Left kidney (tissue), 8 donors: ENCODE measurements at places on chromosomes 4 and X. TPM values are rescaled to one million over a fixed set of nuclear protein-coding genes. Genes with fewer than 3 reads are reported as not detected.

- no peak for DNase-seq
These were observed 11.5 kb upstream of the TLR1 start for GRCh38 chr4:38815885-38816782.

The SAGE1 gene
- polyA plus RNA-seq: not detected

DNA sequence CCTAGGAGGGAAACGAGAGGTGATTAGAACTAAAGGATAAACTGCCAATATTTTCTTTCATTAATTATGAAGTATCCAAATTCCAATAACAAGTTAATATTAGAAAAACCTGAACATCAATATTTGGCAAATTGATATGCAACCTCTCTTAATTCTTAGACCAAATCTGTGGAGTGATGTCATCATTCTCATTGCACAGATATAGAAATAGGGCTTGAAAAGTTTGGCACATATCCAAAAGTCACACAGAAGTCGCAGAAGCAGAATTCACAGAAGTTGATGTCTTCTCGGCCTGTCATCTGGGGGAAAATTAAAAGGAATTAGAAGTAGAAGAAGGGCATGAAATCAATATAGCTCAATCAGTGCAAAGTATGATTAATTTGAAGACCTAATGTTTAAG is 36.9 kb downstream of the ENPEP start:
- DNase-seq: no peak

GRCh38 chrX:40282946-40283660 is 185.3 kb upstream of the BCOR start:
- no peak for DNase-seq

The PAGE2 gene
- polyA plus RNA-seq: not detected

- DNase-seq: no peak
These were observed 9.3 kb upstream of the CEP135 start for GRCh38 chr4:55939421-55939820.

The NLGN4X gene
- 11.9 TPM for polyA plus RNA-seq

The DAPP1 gene
- polyA plus RNA-seq: 1.1 TPM

- DNase-seq: no peak
These were observed 13.6 kb upstream of the CCKAR start for GRCh38 chr4:26503844-26504243.

The ZNF827 gene
- 47.5 TPM for polyA plus RNA-seq

- no peak for DNase-seq
These were observed 368.0 kb downstream of the CCSER1 start for GRCh38 chr4:90495211-90495610.

- DNase-seq: peak; percentile 10
These were observed 1826.0 kb downstream of the STIM2 start for GRCh38 chr4:28686618-28687017.

DNA sequence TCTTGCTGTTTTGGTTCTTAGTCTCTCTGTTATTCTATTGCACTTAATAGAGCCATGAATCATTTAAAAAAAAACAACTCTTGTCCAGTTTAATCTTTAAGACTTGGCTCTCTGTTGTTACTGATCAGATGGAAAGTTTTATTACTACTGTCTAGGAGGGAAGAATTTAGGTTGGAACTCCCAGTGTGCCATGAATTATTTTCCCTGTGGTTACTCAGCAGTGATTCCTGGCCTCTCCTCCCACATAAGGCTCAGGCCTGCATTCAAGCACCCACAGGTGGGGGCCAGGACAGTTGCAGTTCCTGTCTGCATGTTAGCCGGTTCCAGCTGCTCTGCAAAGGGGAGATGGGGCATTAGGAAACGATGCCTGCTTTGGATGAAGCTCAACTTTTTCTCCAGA is 29.8 kb upstream of the ESX1 start:
- peak; percentile 33 for DNase-seq

DNA sequence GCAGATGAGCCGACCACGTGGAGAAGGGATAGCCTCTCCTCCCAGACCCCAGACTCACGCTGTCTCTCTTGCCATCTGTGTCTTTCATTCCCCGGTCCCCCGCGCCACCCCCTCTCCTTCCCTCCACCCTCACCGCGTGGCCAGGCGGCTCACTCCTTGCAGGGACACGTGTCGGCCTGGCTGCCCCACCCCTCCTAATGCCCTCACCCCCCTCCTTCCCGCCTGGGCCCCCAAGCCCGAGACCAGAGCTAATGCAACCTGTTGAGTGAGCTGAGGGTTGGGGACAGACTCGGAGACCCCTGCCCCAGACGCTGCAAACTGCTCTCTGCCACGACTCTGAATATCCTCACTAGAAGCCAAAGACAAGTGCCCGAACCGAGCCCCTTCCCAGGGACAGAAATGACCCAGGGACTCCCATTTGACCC is 1.8 kb downstream of the SLC38A5 start:
- DNase-seq: no peak

DNA sequence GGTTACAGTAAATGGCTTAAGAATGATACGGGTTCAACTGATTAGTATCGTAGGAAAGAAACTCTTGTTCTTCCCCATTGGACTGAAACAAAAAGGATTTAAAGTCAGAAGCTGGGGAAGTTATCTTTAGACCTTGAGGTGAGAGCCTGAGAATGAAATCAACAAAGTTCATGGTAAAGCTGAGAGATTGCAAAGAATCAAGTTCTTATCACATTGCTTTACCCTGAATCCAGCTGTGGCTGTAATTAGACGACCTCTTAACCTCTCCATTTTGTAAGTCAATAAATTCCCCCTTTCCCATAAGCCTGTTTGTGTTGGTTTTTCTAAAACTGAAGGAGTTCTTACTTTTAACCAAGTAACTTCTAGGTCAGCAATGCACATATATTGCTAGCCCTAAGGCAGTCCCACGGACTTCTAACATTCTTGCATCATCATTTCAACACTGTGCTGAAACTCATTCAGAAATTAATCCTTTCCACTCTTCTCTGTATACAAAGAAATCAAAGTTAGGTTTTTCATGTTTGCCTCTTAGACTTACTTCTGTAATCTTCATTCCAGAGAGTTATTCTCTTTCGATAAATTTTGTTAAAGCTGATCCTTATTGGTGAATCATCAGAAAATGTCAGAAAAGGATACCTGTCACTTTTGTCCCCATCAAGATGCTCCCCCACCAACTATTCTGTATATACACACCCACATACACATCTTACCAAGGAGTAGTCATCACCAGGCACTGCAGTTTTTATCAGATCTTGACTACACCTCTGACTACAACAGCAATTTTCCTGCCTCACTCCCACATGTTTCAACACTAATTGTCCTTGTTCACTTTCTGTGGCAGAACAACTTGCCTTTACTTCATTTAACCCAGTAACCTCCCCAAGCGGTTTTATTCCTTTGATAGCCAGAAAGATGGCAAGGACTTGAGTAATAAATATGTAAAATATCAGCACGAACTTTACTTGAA is 77.9 kb upstream of the STK26 start:
- DNase-seq: no peak

DNA sequence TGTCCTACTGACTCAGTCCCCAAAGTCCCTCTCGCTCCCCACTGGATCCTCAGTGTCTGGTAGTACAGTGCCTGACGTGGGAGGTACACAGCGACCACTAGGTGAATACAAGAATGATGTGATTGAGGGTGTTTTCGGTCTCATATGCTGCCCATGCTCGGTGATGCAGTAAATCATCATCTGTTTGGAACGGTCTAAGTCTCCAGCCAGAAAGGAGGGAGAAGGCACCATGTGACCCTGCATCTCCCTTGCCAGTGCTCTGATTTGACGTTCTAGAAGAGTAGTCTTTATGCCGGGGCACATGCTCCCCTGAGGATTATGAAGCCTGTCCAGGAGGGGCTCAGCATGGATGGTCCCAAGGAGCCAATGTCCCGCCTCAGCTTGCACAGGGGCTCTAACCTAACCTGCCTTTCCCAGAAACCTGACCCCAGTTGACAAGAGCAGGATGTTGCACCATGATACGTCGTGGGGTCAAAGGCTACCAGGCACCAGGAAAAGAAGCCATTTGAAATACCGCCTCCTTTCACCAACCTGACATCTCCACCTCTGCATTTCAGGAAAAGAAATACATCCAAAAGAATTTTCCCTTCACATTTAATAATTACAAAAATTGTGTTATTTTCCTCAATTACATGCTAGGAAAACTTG is 13.8 kb upstream of the PLXNB3 start:
- no peak for DNase-seq

- DNase-seq: no peak
These were observed 95.8 kb upstream of the KIT start for GRCh38 chr4:54561940-54562339.

GRCh38 chr4:176277162-176277904 is 8.3 kb upstream of the ASB5 start:
- DNase-seq: peak; percentile 35

- DNase-seq: no peak
These were observed 113.1 kb downstream of the RAB28 start for GRCh38 chr4:13371048-13371447.

DNA sequence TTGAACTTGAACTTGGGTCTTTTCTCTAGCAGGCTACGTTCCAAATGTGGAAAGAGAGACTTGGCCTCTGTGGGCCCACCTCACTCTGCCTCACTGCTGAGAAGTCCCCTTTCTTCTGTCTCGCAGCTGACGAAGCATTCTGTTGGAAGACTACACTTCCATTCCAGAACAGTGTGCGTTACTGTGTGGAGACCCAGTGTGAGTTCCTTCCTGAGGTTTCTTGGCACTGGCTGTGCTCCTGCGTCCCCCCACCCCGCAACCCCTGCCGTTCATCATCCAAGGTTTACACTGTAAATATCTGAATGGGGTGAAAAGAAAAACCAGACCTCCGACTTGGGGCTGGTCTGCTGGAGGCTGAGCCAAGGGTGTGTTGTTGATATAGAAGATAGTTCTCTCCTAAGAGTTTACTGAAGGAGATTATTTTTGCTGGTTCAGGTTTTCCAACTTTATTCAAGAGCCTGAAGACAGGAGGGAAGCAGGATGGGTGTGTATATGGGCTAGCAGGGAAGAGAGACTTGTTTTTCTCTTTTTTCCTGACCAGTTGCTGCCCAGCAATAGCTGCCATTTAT is 34.7 kb downstream of the NHSL2 start:
- no peak for DNase-seq

- no peak for DNase-seq
These were observed 487.7 kb upstream of the INTU start for GRCh38 chr4:127145006-127145540.

The VEGFC gene
- polyA plus RNA-seq: 17.1 TPM

GRCh38 chr4:6573551-6573950 is 1.4 kb upstream of the MAN2B2 start:
- no peak for DNase-seq

GRCh38 chr4:5220028-5220427 is 168.7 kb downstream of the STK32B start:
- DNase-seq: peak; percentile 43

GRCh38 chr4:185546335-185546734 is 11.0 kb upstream of the PDLIM3 start:
- no peak for DNase-seq

DNA sequence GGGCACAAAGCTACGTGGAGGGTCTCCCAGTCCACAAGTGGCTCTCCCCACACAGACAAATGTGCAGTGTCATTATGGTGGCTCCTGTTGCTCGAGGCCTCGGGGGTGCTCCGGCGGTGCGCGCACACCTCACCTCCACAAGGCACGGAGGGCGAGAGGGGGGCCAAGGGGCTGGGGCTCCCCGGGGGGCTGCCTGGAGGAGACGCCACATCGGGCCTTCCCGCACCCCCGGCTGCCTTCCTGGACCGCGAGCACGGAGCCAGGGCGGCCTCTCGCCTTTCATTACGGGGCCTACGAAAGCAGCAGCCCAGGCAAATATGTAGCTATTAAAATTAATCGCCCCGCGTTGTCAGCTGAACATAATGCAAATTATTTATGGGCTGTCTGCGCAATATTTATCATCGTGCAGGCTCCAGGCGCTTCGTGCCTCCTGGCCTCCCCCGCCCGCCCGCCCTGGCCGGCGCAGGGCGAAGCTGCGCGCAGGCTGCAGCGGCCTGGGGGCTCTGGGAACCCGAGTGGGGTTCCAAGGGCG is 70.8 kb upstream of the BCOR start:
- no peak for DNase-seq

The LANCL3 gene
- polyA plus RNA-seq: 0.20 TPM
